AG04450 (cell line): ENCODE measurements at places on chromosomes 5 and 9.

GRCh38 chr9:85524531-85524930 lies 217.2 kb downstream of the AGTPBP1 start:
- DNase-seq, result no peak

DNA sequence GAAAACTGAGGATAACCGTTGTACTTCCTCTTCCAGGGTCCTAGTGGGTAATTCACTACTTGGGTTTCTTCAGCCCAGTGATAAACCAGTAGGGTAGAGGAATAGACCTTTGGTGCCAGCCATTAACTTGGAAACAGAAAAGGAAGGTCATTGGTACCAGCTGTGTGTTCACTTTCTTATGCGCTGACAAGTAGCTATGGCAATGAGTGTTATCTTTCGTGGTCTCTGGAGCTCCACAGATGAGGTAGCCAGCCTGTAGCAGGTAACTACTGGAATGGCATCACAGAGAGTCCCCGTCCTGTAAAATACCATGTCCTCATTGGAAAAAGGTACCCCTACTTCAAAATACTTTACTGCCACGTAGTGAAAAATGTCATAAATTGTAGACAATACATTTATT lies 2.3 kb downstream of the UHRF2 start:
- no peak for DNase-seq

DNA sequence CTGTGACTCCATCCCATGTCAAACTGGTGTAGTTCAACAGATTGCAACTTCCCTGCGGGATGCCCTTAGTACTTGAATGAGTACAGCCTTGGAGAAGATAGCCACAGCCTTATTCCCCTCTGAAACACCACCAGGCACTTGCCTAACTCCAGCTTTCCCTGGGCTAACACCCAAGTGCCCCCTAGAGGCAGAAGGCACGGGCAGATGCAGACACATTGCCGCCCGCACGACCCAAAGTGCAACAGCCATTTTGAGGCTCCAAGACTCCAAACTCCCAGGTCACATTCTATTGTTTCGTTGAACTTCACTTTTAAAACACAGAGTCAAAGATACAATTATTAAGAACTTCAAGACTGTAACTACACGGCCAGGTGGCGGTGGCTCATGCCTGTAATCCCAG lies 163.6 kb upstream of the CDH6 start:
- no peak for DNase-seq

GRCh38 chr9:78030553-78031443 lies 813 bp downstream of the GNAQ start:
- no peak for DNase-seq

- DNase-seq, result no peak
These were observed 179.4 kb downstream of the PJA2 start for GRCh38 chr5:109230369-109230768.

- no peak for DNase-seq
These were observed 57.1 kb downstream of the TSPAN17 start for GRCh38 chr5:176704355-176704754.

DNA sequence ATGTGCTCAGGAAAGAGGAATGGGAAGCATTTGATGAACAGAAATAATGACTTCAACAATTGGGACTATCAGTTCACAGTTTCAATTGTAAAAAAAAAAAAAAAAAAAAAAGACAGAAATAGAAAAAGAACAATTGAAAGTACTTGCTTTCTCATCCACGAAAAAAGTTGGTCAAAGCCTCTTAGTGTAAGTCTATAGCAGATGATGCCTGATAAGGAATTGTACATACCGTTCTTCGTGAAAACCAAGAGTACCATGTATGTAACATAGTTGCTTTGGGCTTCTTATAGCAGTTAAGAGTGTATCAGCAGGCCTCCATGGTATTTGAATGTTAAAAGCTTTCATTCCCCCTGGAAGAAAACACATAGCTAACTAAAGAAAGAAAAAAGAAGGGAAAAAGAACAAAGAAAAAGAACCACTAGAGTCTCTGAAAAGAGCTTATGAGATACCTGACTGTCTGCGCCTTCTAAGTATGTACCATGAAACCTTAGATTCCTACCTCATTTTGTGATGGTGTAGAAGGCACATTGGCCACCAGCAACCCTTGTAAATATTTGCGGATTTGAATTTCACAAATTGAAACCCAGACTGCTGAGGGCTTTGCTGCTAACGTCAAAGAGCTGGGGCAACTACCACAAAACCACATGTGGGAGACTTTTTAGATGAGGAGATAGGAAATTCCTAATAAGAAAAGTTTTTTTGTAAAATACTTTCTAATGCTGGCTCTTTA lies 75.2 kb downstream of the TMC1 start:
- DNase-seq, result no peak

- DNase-seq, result no peak
These were observed 217.0 kb downstream of the TMEM38B start for GRCh38 chr9:105911104-105911911.

- DNase-seq, result no peak
These were observed 2187.0 kb upstream of the ACO1 start for GRCh38 chr9:30197453-30197852.
